ENCODE measurements at places on chromosomes 12 and 14.

DNA sequence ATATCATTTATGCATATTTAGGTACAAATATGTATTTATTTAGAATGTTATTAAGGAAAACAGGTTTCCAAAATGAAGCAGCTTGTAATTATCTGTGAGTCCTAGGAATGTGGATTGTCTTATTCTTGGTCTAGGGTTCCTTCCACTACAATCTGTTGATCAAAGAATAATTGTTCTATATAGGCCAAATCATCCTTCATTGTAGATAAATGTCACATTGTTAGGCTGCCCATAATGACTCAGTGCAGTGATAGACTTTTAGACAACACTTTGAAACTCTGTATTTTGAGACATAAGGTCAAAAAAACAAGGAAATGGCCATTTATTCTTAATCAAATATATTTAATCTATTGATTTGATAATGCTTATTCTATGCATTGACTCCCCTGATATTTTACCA, 283.0 kb downstream of the ACSS3 start:
- ATAC-seq: no peak

DNA sequence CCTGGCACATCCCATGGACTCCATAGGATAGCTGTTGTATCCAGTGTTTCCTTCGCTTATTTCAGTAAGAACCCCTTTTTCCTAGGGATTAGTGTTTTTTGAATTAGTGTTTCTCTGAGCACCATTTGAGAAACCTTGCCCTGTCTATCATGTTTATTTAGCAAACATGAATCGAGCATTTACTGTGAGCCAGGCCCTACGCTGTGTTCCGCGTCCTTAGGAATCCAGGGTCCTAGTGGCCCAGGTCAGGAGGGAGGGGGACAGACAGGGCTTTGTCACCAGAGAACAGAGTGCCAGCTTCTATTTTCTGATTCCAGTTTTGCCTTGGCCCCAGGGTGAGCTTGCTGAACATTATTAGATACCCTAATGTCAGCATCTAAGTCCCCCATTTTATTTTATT, 2.5 kb downstream of the TEAD4 start:
- ATAC-seq: no peak

- ATAC-seq: peak; percentile 78
Measured at GRCh38 chr12:131112700-131113290, 159.1 kb downstream of the ADGRD1 start.

DNA sequence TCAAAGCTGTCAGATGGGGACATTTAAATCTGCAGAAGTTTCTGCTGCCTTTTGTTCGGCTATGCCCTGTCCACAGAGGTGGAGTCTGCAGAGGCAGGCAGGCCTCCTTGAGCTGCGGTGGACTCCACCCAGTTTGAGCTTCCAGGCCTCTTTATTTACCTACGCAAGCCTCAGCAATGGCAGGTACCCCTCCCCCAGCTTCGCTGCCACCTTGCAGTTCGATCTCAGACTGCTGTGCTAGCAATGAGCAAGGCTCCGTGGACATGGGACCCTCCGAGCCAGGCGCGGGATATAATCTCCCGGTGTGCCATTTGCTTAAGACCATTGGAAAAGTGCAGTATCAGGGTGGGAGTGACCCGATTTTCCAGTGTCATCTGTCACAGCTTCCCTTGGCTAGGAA, 115.5 kb downstream of the FUT8 start:
- no peak for ATAC-seq

DNA sequence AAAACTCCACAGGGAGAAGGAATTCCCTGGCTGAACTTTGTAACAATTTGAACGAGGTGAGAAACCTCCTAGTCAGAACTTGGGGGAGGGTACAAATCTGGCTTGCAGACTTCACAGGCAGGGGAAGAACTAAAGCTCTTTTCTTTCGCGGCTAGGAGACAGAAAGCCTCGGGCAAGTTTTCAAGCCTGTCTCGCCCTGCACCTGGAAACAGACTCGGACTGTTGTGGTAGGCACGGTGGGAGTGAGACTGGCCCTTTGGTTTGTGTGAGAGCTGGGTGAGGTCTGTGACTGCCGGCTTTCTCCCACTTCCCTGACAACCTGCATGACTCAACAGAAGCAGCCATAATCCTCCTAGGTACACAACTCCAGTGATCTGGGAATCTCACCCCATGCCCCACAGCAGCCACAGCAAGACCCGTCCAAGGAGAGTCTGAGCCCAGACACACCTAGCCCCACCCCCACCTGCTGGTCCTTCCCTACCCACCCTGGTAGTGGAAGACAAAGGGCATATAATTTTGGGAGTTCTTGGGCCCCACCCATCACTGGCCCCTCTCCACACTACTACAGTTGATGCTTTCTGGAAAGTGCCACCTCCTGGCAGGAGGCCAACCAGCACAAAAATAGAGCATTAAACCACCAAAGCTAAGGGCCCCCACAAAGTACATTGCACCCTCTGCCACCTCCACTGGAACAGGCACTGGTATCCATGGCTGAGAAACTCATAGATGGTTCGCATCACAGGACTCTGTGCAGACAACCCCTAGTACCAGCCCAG, 102.7 kb upstream of the ST8SIA1 start:
- peak; percentile 81 for ATAC-seq

DNA sequence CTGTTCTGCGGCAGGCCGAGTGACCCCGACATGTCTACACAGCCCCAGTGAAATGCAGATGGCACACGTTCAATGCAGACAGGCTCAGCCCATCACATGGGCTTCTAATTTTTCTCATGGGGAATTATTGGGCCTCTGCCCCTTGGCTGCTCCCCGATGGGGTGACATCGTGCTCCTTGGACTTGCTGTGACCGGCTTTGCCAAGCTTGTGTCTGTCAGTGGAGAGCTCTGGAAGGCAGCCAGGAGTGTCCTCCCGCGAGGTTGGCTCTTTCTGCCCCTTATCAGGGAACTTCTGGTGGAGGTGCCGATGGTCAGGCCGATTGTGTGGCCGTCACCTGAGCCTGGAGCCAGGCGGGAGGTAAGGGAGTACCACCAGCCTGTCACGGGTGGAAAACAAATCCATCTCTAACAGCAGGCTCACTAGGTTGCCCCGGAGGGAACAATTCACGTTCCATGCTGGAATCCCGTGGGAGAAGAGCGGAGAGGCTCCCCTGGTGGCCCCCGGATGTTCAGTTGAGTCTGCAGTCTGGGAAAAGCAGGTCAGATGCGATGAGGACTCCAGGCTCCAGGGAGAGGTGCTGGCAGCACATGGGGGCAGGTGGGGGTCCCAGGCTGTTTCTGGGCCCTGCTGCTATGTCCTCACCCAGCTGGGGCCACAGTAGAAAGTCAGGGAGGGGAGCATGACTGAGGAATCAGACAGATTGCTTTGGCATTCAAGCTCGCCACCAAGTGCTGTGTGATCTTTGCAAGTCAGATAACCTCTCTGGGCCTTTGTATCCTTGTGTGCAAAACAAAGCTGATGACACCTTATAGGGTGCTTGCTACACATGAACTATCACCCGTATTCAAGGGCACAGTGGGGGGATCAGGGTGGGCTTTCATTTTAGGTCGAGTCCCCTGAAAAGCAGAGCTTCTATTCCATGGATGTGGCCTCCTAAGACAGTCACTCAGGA, 43.2 kb upstream of the EML1 start:
- peak; percentile 80 for ATAC-seq
